ENCODE measurements at places on chromosomes 4 and X.

DNA sequence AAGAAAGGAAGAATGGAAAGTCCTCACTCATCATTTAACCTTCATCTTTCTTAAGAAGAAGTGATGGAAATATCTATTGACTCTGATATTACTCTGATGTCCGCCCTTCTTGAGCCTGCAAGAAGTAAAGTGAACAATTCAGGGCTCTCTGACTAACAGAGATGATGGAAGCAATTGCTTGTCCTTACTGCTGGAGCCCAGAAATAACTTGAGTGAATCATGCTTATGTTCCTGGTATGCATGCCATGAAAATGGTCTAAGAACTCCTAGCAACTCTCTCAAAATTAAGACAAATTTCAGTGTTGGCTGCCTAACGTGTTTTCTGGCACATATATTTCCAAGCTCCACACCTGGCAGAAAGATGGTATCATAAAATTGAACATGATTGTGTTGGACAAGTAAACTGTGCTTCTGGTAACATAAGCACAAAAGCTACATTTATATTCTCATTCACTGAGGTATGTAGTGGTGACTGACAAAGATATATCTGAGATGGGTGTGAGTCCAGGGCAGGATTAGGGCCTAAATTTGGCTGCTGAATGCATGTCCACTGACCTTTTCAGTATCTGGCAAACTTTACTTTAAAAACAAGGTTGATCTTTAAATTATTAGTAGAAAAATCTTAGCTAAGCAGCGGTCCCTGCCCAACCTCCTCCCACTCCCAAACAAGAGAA lies 109.2 kb upstream of the OTUD4 start:
- no peak for DNase-seq

DNA sequence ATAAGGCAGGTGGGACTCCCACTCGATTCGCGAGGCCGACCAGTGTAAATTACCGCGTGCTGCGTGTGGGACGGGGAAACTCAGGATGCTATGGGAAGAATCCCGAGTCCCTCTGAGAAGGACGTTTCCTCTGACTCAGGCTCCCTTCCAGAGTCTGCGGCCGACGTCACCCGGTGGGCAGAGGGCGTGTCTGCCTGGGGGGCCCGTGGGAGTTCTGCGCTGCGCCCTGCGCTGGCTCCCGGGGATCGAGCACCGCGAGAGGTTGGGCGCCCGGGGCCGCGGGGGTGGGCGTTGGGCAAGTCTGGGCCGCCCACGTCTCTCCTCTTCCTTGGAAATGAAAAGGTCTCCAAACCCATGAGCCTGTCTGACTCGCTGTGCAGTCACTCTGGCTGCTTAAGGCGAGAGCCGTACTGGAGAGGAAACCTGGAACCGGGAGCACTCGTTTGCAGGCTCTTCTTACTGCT lies 568 bp downstream of the NIPAL1 start:
- peak; percentile 49 for DNase-seq

DNA sequence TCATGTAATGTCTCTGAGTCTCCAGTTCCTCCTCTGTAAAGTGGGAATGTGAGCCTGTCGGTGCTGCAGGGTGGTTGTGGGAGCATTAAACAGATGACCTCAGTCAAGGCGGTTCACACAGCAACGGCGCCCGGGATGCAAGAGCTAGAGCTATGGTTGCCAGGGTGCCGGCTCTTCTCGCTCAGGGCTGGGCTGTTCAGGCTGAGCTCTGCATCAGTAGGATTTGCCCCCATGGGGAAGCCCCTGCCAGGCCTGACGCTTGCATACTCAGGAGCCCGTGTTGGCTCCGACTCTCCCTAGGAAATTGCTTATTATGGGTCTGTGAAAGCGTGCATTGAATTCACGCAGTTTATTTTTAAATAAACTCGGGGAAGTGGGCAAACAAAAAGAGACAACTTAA lies 67.3 kb downstream of the PSAPL1 start:
- DNase-seq, result no peak

DNA sequence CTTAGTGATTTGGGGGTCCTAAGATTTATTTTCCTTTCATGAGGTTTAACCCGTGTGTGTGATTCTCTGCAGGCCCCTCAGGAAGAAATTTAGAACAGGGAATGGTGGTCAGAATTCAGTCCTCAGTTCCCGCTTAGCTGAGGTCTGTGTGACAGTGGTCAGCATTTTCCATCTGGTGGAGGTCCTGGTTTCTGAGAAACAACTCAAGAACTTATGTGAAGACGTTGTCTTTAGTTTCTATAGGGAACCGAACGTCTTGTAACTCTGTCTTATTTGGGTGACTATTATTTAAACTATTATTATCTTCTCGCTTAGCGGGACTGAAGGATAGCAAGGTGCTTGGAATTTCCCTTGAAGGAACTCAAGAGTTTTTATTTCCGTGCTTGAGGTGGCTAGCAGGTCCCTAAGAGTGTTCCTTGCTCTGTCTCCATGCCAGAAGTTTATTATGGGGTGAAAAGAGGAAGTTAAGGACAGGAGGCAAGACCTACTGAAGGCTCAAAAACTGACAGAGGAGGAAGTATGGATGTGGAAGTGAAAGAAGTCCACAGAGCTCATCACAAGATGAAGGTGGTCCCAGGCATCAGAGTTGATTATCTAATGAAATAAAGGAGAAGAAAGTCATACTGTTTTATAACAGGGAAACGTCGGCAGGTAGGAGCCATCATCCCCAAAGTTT lies 9.4 kb downstream of the MGST2 start:
- no peak for DNase-seq

DNA sequence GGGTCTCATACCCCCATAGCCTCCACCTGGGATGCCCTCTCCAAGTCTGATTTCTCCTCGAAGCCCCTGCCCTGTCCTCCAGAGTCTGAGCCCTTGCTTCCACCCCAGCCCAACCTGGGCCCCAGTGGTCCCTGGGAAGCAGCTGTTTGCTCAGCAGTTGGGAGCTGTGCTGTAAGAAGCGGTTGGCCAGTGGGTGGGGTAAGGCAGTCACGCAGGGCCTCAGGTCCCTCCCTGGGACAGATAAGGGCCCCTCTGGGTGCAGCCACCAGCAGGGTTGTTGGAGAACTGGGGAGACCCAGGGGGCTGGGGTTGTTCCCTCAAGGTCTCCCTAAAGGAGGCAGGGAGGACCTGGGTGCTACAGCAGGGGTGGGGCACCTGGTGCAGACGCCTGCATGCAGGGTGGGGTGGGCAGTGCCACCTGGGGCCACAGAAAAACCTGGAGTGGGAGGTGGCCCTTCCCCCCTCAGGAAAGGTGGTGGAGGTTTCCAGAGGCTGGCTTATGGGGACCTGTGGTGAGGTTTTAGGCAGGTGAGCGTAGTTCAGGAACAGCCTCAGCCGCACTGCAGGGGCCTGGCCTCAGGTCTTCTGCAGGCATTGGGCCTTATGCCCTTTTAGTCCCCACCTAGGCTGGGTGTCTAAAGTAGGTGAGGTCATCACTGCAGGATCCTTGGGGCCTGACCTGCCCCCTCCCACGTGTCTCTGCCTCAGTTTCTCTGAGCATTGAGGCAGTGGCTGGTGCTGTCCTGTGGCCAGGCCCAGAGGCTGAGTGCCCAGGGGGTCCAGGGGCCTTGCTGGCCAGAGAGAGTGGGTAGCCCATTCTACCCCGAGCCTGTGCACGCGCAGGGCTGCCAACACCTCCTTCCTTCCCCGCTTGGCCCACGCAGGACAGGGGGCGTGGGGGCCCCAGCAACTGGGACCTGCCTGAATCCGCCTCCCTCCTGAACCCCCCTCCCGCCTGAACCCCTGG lies 3.1 kb upstream of the SLC26A1 start:
- no peak for DNase-seq

Measured in stimulated activated CD4-positive, alpha-beta T cell treated with anti-CD3 and anti-CD28 coated beads, Interleukin-4, amount 100 ng/mL, for 48 hours (primary cell).